ENCODE measurements at places on chromosomes 11 and 22.

- DNase-seq, result no peak
These were observed 7.4 kb downstream of the SPCS2 start for GRCh38 chr11:74956397-74957015.

DNA sequence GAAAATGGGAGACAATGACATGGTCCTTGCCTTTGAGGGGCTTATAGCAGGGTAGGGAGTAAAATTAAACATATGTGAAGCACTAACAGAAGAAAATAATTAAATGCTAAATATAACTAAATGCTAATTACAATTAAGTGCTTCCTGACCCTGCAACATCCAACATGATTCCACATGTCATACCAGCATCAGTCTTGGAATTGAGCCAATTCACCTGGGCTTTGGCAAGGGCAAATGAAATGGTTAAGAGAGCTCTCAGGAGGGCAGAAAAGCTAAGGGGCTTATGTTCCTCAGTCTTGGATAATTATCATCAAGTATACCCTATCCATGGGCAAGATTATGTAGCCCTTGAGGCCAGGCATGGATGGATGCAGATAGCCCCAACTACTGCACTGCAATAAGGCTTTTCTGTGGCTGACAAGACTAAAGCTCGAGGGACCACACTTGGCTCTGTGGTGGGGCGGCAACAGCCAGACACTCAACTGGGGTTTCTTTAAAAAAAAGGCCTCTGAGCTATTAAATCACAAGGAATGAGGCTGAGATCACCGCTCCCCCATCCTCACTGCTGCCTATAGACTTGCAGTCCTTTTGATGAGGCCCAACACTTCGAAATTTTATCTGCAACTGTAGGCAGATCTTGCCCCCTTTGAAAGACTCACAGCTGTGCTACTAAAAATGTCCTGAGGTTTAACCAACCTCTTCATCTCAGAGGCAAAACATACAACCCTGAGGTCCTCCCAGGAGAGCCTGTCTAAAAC, 39.0 kb downstream of the IL18BP start:
- DNase-seq, result no peak

DNA sequence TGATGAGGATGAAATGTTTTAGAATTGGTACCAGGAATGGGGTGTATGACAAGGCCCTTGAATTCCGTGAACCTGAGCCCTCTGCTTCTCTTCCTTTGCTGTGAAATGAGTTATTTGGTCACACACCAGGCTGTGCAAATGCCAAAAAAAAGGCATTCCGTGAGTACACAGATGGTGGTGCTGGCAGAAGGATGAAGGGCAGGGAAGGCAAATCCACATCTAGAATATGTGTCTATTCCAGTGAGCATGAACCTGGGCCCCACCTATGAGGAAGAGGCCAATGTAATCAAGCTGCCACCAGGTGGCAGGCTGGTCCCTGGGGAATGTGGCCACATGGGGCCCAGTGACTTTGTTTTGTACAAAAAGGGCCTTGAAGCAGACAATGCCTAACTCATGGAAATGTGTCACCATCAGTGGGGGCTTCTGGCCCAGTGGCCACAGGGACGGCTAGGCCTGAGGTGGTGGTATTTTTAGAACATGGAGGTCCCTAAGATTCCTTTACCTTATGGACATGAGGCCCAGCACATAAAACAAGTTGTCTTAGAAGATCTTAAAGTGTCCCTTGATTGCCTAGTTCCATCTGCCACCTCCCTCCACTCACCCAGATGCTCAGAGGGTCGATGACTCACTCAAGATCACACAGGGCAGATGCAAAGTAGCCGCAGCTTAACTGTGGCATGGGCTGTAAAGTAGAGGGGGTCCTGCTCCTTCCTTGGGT, 3.9 kb upstream of the RNF215 start:
- peak; percentile 86 for DNase-seq

- DNase-seq, result no peak
These were observed 44.9 kb downstream of the OR4C45 start for GRCh38 chr11:50077526-50077925.

GRCh38 chr11:96004862-96005261, 81.0 kb upstream of the MTMR2 start:
- no peak for DNase-seq

- DNase-seq, result no peak
These were observed 33.7 kb downstream of the MRGPRX2 start for GRCh38 chr11:19026862-19027261.

DNA sequence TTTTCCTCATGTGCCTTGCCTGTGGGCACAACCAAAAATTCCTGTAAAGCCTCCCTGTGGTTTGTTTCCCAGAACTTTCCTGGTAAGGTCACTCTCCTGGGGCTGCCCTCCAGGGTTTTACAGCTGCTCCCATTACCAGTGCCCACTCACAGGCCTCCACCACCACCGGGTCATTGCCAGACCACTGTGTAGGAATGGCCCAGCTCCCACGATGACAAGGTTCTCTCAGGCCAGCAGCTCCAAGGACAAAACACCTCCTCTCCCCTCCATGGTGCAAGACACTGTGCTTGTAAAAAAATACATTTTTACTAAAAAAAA, 96.1 kb upstream of the AKIP1 start:
- DNase-seq, result no peak

DNA sequence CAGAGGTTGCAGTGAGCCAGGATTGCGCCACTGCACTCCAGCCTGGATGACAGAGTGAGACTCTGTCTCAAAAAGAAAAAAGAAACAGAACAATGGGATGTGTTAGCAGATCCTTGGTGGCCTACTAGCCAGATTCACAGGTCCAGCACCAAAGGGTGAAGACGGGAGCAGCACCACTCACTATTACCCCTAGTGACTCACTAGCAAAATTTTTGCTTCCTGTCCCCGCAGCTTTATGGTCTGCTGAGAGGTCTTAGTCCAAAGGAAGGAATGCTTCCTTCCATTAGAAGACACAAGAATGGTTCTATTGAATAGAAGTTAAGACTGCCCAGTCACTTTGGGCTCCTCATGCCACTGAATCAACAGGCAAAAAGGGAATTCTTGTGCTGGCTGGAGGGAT, 35.9 kb upstream of the NUP50 start:
- no peak for DNase-seq

DNA sequence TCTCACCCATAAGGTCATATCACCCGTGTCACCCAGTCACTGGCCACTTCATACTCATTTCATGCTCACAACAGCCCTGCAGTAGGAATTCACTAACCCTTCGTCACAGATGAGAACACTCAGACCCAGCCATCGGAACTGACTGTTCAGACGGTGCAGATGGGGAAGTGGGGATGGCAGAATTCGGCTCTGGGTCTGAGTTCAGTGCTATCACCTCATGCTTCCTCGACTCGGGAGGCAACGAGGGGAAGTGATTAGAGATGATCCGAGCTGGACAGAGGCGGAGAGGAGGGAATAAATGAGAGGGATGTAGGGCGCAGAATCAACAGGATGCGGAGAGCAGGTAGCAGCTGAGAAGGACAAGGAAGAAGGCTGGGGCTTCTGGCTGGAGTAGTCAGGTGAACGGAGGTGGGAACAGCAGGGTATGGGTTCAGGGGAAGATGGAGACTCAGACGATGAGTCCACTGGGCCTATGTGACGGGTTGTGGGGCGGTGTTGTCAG, 4.7 kb downstream of the B3GNT6 start:
- no peak for DNase-seq

DNA sequence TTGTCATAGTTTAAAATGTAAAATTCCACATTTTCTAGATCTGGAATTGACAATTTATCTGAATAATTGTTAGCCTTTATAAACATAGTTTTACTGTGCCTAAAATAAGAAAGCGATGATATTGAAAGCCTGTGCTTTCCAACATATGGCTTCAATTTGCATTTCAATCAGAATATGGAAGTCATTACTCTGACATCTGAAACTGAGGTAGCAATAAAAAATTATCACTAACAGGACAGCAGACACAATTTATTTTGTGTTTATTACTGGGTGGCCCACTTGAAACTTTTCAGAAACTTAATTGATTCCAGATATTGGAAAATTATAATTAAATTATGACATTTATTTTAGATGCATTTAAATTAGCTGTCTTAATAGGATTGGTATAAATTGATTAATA, 78.5 kb downstream of the TMEM135 start:
- no peak for DNase-seq

DNA sequence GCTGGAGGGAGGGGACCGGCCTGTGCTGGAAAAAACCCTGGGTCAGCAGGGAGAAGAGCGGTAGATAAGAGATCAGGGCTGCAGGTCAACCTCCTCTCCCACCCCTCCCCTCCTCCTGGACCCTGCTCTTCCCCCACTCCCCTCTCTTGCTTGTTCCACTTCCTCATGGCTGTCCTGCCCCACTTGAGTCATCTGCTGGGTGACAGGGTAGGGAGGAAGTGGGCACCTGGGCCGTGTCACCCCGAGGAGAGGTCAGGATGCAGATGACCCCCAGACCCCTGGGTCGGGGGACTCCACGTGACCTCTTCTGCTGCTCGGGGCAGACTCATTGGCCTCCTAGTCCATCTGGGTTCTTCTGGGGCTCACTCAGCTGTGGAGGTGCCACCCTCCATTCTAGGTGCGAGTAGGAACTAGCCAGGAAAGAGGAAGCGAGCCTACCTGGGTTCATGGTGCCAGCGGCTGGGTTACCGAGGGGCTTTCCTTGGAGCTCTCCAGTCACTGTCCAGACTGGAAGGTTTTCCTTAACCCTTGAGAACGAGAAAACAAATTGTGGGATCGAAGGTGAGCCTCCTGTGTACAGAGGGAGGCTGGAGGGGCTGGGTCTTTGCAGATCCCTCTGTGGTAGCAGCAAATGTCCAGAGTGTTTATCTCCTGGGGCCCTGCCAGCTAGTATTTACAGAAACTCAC, 6.5 kb downstream of the APOL2 start:
- DNase-seq, result no peak

DNA sequence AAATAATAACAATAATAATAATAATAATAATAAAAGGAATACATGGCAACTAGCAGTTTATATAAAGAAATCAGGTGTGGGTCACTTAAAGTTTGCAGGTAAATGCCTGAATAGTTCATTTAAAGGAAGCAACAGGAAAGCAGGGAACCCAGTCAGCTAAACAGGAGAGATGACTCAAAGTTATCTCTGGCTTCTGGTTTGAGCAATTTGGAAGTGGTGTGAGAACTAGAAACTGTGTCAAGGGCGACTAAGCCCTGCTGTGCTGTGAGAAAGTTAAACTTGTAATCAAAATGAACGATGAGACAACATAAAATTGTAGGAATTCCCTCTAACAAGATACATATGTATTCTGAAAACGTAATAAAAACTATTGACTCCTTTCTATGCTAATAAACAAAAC, 35.5 kb downstream of the SLC22A9 start:
- DNase-seq, result no peak

DNA sequence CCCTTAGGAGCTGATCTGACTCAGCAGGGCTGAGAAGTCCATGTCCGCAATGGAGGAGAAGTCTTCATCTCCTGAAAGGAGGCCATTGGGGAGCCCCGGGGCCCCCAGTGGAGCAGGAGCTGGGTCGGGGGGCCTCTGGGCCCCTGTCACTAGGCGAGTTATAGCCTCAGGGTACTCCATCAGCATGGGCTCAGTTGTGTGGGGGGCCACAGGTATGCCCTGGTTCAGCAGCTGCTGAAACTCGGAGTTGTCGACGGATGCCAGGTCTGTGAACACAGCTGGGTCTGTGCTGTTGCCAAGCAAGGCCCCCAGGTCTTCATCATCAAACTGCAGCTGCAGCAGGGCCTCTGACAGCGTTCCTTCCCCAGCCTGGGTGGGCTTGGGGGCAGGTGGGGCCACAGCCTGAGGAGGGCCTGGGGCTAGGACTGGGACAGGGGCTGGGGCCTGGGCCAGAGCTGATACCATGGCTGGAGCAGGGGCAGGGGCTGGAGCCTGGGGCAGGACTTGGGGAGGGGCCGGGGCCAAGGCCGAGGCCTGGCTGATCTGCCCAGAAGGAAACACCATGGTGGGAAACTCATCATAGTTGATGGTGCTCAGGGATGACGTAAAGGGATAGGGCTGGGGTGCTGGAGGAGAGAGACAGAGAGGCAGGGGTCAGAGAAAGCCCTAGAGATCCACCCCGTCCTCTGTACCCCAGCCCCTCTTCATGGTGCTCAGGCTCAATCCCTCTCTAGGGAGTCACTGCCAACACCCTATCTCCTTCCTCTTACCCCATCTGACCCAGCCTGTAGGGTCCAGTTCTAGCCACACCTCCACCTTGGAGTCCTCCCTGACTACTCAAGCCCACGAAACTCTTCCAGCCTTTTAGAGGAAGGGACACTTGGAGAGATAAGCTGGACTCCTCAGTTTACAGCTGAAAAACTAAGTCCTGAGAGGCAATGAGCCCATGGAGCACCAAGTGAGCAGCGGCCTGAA, 8.1 kb downstream of the RELA start:
- DNase-seq, result peak; percentile 22

GRCh38 chr11:61922539-61922938, 5.2 kb upstream of the RAB3IL1 start:
- no peak for DNase-seq

DNA sequence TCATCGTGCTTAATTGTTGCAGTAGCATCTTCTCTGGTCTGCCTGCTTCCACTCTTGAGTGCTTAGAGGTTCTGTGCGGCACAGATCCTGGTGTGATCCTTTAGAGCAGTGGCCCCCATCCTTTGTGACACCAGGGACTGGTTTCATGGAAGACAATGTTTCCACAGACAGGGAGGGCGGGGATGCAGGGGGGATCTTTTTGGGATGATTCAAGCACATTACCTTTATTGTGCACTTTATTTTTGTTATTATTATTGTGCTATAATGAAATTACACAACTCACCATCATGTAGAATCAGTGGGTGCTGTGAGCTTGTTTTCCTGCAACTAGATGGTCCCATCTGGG, 76.8 kb upstream of the SHANK2 start:
- DNase-seq, result no peak

DNA sequence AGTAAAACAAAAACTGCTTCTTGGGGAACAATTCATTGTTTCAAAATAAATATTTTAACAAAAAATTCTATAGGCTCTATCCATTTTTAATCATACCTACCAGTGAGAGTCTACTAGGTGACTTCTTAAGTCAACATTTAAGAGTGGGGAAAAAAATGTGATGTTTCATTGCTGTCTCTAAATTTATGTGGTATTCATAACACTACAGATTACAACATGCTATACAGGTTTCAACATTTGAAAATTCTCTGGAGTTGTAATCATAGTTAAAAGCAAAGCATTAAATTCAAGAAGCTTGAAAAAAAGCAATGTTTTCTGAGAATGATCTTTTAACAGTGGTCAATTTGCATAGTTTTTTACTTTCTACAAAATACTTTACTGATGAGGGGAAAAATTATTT, 18.3 kb downstream of the SBF2 start:
- no peak for DNase-seq

DNA sequence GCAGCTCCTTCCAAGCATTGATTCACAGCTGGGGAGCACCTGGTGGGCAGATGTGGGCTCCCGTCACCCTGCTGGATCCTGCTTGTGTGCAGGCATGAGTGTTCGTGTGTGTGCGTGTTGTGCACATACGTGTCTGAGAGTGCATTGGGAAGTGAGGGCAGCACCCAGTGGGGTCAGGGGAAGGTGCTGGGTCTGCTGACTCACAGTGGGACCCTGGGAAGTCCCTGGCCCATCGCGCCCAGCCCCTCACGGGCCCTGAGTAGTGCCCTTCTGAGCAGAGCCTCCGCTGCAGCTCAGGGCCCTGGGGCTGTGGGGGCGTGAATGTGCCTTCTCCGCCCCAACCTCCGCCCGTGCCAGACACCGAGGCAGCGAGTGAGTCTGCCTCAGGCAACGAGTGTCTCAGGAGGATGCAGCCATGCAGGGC, 36.8 kb downstream of the WNT11 start:
- no peak for DNase-seq

- no peak for DNase-seq
These were observed 35.9 kb downstream of the MYO18B start for GRCh38 chr22:25777870-25778269.
